Glomerular endothelial cell (primary cell): ENCODE measurements at places on chromosomes 5 and 9.

DNA sequence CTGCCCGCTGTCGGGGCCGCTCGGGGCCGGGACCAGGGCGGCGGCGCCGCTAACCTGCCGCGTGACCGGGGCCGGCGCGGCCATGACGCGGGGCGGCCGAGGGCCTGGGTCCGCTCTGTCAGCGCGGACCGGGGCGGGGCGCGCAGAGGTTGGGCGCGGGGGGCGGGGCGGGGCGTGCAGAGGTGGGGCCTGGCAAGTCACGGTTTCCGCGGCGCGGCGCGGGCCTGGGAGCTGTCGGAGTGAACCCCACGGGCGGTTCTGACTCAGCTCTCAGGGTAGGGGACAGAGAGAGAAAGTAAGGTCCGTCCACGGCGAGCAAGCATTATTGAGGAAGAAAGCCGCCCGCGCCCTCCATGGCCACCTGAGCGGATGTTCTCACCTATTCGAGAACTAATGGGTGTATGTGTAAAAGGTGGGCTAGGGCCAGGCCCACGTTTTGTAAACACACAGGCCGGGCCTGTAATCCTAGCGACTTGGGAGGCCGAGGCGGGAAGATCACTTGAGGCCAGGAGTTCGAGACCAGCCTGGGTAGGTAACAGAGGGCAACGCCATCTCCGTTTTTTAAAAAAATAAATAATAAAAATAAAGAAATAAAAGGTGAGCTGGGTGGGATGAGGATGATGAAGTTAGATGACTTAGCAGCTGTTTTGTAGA is at the start of gene PRXL2C:
Gene PRXL2C (minus strand): TSS at position 120 of the 654 bp plus-strand sequence. CDS start 36 bp downstream, at position 84.
- no peak for DNase-seq

DNA sequence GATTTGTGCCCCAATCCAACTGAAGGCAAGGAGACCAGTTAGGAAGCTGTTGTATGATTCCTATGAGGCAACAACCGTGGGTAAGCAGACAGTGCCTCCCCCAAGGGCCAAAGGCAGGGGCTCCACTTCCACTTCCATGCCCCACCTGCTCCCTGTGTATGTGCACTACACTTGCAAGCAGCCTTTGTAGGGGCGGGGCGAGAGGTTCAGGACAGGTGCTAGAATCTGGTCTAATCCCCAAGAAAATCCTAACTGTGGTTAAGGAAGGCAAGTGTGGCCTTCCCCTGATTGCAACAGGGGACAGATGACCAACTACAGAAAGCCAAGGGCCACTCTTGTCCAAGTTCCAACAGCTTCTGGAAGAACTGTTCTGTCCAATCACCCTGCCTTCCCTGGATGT is 41.7 kb downstream of the B4GALT1 start:
- DNase-seq = no peak

GRCh38 chr5:81425569-81425968 is 31.6 kb upstream of the ACOT12 start:
- DNase-seq = no peak

- DNase-seq = no peak
Observed at GRCh38 chr9:87537625-87538024, 40.0 kb downstream of the DAPK1 start.

- no peak for DNase-seq
Observed at GRCh38 chr9:106421772-106422171, 441.2 kb upstream of the ZNF462 start.

DNA sequence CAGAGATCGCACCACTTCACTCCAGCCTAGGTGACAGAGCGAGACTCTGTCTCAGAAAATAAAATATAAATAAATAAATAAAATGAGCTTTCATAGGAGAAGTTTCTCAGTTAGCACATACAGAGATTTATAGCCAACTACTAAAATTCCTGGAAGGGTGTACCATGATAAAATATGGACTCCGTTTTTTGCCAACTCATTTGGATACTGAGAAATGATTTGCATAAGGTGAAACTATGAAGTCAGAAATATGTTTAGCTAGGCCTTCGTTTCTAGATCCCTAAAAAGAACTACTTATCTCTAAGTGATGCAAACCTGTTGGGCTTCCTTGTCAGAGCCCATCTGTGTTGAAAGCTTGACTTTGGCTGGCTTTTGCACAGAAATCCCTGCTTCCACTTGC is 56.9 kb upstream of the SLC1A1 start:
- DNase-seq = no peak

GRCh38 chr9:88783711-88784083 is 207.6 kb upstream of the S1PR3 start:
- DNase-seq = no peak

DNA sequence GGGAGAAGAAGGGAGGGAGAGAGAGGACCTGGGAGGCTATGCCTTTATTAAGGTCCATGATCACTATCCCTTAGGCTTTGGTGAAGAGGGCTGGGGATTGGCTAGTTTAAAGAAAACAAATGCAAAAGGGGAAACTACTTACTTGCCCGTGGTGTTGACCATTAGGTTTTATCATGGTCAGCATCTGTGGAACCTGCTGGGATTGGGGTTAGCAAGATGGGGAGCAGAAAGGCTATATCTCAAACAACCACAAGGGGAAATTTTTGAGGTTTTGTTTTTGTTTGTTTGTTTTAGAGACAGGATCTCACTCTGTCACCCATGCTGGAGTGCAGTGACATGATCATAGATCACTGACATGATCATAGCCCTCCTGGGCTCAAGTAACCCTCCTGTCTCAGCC is 9.0 kb upstream of the RAD23B start:
- no peak for DNase-seq

DNA sequence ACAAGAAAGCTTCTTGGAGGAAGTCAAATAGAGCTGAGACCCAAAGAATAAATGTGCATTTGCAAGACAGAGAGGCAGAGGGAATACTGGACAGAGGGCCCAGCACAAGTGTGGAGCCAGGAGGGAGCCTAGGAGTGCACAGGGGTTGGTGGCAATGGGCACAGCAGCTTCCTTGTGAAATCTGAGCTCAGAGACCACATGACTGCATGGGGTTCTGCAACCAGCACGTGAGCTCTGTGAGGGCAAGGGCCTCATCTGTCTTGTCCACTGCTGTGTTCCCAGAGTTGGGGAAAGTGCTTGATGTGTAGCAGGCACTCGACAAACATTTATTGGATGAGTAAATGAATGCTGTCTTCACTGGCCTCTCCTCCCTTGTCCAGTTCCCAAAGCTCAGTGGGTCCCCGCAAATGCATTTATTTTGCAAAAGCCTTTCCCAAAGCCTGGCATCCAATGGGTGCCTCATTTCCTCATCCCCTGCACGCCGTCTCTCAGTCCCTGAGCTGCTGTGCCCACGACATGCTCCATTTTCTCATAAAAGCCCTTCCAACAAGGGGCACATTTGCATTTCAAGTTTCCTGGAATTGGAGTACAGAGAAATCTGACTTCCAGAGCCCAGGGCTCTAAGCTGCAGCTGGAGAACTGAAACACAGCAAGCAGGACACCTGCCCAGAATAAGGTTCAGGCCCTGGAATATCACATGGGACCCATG is 58.5 kb downstream of the KCNIP1 start:
- DNase-seq = no peak

GRCh38 chr5:116386633-116387032 is 188.0 kb downstream of the SEMA6A start:
- DNase-seq = no peak

DNA sequence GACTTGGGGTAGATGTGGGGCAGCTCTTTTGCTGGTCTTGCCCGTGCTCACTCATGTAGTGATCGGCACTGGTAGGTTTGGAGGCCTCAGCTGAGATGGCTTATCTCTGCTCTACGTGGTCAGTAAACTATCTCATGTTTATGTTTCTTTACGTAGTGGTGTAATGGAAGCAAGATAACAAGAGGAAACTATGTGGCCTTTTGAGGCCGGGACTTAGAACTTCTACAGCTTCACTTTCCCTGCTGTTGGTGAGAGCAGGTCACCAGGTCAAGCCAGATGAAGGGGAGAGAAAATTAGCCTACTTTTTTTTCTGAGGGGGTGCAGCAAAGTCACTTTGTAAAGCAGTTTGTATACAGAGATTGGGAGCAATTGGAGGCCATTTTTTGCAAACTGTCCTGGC is 8.5 kb downstream of the FOCAD start:
- DNase-seq = no peak

GRCh38 chr5:32461441-32462120 is 17.0 kb upstream of the ZFR start:
- DNase-seq = no peak

DNA sequence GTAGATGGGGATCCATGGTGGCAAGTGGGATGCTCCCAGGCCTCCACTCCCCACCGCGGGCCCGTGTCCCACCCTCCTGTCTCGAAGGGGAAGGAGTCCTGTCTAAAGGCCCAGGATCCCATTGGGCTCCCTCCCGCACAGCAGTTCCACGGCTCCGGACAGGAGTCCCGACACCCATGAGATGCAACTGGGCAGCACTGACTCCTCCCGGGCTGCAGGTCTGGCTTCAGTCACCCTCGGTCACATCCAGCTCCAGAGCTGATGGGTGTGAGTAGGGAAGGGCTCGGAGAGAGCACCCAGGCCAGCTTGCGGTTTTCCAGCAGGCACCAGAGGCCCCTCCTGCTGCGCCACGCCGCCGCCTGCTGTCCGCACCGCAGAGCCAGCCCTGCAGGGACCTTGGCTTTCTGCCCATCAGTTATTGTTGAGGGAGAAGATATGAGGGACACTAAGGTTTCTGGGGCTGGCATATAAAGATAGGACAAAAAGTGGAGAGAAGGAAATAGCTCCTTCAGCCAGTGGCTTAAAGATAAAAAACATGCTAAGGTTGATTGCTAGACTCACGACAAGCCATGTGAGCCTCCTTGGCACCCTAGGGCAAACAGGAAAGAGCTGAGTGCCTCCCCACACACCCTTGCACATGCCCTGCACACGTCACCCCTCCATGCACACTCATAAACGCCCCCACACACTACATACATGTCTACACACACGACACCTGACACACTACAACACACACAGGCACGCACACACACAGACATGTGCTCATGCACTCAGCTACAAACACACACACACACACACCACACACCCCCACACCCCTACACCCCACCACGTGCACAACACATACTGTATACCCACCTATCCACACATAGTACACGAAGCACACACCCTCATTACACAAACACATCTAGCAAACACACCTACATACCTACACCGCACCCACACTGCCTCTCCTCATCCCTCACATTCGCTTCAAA is 79.0 kb downstream of the AK8 start:
- DNase-seq = no peak

- DNase-seq = no peak
Observed at GRCh38 chr9:130824079-130824478, 11.0 kb upstream of the ABL1 start.

DNA sequence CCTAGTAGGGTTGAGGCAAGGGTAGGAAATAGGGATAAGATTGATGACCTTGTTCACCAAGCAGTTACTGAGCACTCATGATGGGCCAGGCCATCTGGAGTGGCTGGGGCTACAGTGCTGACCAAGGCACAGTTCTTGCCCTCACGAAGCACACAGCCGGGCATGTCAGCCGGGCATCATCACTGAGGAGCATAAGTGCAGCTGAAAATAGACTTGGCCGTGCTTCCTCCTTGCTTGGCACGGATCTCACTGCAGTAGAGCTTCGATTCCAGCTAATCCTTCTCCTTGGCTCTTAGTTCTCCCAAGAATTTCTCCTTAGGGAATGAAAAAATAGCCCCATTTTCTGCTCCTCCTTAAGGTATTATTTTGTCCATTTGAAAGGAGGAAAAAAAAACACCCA is 116.6 kb downstream of the NMUR2 start:
- DNase-seq = no peak

- DNase-seq = no peak
Observed at GRCh38 chr9:137194388-137194787, 5.9 kb downstream of the SSNA1 start.

DNA sequence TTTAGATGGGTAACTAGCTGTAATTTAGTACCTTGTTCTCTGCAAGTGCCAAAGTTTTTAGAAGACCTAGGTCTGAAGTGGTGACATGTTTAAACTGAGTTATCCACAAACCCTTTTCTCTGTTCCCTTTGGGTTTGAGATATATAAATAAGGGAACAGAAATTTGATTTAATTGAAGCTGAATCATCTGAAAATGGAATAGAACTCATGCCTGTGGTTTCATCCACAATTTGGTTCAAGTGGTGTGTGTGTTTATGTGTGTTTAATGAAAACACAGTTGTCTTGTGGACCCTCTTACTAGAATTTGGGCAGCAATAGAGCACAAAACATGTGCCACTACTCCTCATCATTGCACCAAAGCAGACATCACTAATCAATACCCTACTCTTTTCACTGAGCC is 216.9 kb downstream of the GLIS3 start:
- DNase-seq = no peak

DNA sequence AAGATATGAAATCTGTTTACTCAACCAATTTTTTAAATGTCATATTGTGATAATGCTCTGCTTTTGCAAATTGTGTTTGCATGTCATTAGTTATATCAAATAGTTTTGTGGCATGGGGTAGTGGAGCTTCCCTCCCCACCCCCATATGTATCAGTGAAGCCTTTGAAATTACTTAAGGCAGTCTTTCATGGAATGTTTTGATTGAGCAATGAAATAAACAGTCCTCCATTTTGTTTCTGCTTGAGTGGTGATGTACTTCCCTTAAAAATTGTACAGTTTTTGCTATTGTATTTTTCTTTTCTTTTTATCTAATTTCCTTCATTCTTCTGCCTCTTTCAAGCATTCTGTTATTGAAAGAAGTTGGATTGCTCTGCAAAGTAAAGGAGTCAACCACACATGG is 3.5 kb downstream of the SOWAHA start:
- DNase-seq = no peak

DNA sequence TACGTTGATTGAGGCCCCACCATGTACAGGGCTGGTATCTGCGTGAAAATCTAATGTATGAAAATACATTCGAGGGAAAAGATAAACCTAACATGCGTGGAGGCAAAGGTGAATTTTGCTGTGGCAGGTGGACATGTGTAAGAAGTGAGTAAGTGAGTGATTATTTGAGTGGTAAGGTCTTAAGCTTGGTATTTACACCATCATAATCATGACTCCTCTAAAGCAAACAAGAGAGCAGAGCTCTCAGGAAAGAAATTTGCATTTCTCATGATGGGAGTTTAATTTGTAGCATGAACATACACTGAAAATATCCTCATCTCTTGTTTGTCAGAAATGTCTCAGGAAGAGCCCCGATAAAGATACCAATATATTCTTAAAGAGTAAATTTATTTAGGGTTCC is 260.6 kb downstream of the PSAT1 start:
- no peak for DNase-seq

GRCh38 chr5:140548791-140549190 is 1.3 kb downstream of the EIF4EBP3 start:
- no peak for DNase-seq

- no peak for DNase-seq
Observed at GRCh38 chr5:171821286-171821685, 35.7 kb downstream of the SMIM23 start.

DNA sequence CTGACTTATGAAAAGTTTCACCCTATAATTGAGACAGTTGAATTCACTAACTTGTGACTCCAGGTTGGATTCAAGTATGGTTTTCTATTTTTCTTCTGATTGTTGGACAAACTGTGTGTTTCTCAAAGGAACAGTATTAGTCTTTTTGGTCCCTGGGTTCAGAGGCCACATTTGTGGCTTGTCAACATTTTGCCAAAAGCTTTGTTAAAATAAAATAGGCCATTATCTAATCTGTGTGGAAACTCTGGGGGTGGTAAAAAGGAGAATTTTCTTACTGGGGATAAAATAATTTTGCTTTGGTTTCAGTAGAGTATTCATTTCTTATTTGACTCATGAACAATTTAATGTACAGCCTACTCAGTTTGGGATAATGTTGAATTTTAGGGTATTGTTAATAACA is 166.3 kb downstream of the TMEM167A start:
- no peak for DNase-seq
